NCI-H510A treated with DMSO at 0.1 percent for 48 hours (cell line): ENCODE measurements at places on chromosomes 3 and 15.

- no peak for DNase-seq
Measured at GRCh38 chr3:147940405-147941193, 531.4 kb downstream of the ZIC1 start.

GRCh38 chr15:55183679-55184078 lies 13.1 kb downstream of the RSL24D1 start:
- DNase-seq: no peak

- no peak for DNase-seq
Measured at GRCh38 chr15:73602446-73602843, 30.7 kb downstream of the NPTN start.

DNA sequence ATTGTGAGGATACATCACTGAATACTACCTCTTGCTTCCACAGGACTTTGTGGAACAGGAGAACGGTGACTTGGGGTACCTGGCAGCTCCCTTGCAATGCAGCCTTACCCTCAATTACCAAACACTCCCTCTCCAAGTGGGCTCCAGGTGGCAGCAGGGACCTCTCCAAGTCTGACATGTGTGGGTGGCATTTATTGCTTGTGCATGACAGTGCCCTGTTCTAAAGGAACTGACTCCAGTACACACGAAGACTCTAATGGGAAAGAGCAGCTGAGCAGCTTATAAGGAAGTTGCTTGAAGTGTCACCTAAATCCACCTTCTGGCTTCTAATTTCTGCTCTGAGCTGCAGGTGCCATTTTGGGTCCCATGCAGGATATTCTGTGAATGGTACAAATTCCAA lies 174.1 kb upstream of the SLCO3A1 start:
- DNase-seq: no peak

DNA sequence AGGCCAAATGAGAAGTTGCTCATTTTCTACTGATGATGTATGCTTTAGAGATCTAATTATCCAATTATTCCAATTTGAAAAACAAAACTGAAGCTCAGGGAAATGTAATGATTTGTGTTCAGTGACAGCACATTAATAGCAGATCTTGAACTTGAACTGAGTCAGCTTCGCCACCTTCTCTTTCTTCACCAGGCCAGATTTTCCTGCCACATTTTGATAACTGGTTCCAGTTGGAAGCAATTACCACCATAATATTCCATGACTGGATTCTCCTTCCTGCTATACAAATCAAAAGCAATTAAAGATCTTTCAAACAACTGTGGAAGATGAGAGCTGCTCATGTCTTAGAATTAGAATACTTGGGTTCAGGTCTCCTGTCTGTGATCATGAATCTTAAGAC lies 334.1 kb downstream of the RBMS3 start:
- DNase-seq: no peak

- no peak for DNase-seq
Measured at GRCh38 chr15:65762914-65763787, 28.9 kb downstream of the DENND4A start.

GRCh38 chr15:73385205-73385604 lies 16.4 kb upstream of the HCN4 start:
- no peak for DNase-seq

GRCh38 chr3:135226057-135226456 lies 431.0 kb downstream of the EPHB1 start:
- peak; percentile 59 for DNase-seq

DNA sequence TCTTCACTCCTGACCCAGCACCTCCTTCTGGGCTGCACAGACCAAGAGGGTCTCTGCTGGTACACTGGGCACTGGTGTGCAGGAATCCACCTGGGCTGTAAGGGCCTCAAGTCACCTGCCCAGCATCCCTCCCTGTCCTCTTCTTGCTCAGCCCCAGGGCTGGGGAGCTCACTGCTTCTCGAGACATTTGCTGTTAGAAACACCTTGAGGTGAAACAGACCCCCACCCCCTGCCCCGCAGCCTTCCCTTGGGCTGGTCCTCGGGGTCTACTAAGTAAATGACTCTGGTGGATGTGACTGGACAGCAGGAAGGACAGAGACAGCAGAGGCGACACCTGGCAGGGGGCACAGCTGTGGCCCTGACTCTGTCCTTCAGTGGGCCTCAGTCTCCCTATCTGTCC lies 29.1 kb downstream of the LOXL1 start:
- no peak for DNase-seq

DNA sequence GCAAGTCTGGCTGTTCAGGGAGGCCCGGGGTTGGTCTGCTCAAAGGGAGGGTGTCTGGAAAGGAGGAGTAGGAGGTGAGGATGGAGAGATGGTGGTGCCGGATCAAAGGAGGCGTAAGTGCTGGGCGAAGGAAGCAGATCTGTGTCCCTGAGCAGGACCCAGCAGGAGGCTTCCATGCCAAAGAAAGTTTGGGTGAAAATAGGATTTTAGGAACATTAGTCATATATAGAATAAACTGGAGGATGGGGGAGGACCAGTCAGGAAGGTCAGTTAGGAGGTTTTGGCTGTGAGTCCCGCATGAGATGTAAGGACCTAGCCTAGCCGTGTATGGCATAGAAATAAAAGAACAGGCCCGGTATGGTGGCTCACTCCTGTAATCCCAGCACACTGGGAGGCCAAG lies 28.6 kb upstream of the VPS8 start:
- no peak for DNase-seq

DNA sequence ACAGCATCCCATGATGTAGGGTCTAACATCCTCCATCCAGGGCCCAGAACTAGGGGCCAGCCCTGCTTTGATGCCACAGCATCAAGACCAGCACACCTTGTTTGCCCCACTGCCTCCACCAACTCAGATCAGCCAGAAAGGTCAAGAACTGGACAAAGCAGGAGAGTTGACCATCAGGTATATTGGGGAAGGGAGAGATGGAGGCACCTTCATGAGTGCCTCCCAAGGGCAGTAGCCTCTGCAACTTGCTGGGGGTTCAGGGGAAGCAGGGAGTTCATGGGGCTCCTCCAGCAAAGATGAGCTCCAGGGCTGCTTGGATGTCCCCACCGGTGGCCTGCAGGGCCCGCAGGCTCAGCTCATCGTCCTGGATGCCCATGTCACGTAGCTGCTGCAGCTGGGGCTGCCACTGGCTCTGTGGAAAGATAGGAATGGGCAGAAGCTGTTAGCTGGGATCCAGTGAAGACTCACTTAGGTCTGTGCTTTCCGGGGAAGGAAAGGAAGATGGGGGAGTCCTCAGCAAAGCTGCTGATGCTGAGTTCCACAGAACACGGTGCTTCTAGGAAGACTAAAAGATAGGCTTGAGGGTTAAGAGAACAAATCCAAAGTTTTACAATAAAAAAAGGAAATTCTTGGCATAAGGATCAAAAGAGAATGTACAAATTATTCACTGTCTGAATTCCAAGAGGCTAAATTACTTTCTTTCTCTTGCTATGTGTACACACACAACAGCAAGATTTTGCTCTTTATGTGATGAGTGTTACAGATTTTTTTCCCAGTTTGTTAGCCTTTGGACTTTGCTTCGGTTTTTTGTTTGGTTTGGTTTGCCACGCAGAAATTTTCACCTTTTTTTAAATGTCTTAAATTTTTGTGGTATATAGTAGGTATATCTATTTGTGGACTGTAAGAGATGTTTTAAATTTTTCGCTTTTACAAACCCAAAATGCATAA lies 12.3 kb upstream of the SEMA7A start:
- no peak for DNase-seq

DNA sequence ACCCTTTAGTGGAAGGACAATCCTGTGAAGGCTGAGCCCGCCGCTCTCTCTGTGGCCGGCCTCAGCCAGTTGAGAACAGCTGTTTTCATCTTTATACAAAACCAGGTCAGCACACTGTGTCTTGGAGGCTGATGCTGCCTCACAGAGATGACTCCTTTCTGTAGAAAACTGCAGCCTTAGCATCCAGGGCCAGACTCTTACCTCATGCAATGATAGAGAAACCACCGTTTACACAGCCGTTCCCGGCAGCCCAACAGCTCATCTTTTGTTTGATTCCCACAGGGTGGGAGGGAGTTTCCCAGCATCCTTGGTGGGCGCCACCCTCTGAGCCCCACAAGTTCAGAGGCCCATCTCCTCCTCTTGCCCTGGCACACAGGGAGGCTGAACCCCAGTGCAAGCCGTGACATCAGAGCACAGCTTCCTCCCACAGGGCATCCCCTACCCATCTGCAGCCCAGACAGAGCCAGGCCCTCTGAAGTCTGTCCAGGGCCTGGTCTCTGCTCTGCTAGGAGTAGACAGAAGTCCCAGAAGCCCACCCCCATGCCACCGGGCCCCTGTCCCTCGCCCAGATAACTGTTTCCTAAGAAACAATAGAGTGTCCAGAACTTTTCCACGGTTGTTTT lies 105.0 kb downstream of the LRRK1 start:
- DNase-seq: no peak

DNA sequence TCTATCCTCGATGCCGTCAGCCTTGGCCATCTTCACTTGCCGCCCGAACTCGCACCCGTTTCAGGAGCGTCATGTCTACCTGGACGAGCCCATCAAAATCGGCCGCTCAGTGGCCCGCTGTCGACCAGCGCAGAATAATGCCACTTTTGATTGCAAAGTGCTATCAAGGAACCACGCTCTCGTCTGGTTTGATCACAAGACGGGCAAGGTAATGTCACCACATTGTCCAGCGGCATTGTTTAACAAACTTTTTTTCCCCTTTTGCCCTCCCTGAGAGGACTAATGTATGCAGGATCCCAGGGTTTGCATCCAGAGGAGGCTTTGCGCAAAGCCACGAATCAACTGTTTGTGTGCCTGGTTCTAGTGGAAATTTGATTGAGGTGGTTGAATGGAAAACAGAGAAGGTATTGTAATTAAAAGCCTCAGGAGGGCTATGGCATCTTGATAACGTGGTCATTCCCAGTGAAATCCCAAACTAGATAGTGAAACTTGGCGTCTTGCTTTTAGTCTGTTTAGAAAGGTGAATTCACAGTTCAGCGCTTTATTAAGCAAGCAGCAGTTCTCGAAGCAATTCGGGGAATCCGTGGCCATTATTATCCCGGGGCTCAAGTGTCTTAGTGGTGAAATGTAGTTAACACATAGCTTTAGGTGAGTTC lies 1.7 kb downstream of the SLMAP start:
- peak; percentile 9 for DNase-seq

GRCh38 chr3:177464392-177465256 lies 267.3 kb upstream of the TBL1XR1 start:
- DNase-seq: no peak

DNA sequence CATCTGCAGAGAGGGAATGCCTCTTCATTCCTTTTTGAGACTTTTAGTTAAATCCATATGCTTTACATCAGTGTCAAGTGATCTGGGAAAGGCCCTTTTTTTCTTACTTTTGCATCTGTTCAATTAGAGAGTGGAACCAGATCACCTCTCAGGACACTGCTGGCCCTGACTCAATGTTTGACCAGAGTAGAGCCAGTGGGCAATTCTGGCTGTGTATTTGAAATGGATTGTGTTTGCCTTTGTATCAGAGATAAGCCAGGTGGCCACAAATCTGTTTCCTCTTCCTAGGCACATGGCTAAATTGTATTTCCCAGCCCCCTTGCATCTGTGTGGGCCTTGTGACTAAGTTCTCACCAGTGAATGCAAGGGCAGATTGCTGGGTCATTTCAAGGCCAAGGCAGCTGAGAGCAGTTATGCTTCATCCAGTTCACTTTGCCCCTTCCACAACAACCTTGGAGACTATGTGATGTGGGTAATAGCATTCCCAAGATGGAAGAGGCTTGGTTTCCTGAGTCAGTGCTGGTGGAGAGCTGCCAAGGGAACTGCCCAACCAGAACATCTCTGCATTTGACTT lies 75.6 kb upstream of the CACNA2D3 start:
- no peak for DNase-seq

GRCh38 chr3:54931182-54931581 lies 3.3 kb upstream of the LRTM1 start:
- DNase-seq: no peak

GRCh38 chr15:38117781-38118180 lies 134.9 kb upstream of the SPRED1 start:
- DNase-seq: no peak

- no peak for DNase-seq
Measured at GRCh38 chr3:102223132-102223531, 211.7 kb upstream of the ZPLD1 start.

DNA sequence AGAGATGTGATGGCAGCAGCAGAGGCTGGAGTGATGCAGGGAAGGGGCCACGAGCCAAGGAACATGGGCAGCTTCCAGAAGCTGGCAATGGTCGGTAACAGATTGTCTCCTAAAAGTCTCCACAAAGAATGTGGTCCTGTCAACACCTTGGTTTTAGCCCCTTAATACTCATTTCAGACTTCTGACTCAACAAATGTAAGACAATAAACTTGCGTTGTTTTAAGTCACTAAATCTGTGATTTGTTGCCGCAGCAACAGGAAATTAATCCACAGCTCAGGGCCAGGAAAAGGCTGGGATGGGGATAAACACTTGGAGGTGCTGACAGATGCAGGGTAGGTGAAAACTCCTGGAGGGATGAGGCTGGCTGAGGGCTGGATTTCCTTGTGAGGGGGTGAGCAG lies 69.9 kb downstream of the OXNAD1 start:
- DNase-seq: no peak

- no peak for DNase-seq
Measured at GRCh38 chr3:194598771-194599557, 34.3 kb downstream of the TMEM44 start.
